ENCODE measurements at places on chromosomes 4 and X.

- no peak for DNase-seq
These were observed 63.6 kb downstream of the ASB9 start for GRCh38 chrX:15206306-15206705.

DNA sequence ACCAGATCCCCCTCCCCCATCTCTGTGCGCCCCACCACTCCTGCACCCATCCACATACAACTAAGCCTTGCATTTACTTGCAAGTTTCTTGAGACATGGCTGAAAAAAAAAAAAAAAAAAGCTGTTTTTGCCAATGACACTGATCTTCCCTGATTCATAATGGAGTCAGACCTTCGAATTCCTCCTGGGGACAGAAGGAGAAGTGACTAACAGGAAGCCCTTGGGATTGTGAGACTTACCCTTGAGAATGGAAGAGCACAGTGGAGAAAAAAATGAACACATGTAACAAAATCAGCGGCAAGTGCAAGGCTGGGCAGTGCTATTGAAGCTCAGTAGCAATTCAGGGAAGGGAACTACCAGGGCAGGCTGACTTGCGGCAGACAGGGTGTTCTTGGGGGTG, 288.4 kb downstream of the BCOR start:
- no peak for DNase-seq

DNA sequence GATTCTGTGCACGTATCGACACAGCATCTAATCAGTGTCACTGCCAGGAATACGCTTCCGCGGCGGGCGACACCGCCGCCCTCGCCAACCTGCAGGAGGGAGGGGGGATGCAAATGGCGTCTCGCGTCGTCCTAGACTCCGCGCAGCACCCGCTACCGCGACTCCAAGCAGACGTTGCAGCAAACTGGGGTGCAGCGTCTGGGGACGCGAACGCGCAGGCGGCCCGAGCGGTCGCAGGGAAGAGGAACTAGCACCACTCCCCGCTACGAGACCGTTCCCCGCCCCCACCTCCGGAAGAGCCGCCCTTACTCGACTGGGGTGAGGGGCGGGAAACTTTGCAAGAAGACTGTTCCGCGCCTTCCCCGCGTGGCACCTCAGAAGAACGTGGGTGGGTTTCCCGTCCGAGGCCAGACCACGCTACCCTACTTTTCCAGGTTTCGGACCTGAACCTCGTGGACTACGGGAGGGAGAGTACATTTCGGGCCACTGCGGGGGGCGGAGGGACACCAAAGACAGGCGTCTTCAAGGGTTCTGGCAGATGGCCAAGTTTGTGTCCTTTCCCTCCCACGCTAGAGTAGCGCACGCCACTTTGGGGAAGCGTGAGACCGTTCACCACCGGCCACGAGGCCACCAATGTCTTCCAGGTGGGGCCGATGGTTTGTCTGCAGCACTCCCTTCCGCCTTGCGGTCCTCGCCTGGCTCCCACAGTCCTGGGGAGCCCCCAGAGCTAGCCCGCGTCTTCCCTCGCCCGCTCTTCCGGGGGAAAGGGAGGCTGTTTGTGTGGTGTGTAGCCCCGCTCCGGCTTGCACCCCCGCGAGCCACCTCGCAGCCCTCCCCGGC, 78.0 kb upstream of the BCOR start:
- peak; percentile 42 for DNase-seq

GRCh38 chrX:9414416-9414815, 50.4 kb upstream of the TBL1X start:
- no peak for DNase-seq

DNA sequence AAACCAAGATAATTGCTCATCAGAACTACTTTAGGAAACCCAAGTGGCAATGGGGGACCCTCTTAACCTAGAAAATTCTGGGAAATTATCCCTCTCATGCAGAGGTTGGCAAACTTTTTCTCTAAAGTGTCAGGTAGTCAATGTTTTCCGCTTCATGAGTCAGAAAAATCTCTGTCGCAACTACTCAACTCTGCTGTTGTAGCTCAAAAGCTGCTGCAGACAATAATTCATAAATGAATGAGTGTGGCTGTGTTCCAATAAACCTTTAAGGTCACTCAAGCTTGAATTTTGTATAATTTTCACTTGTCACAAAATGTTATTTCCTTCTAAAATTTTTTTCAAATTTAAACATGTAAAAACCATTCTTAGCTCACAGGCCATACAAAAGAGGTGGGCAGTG, 193.4 kb upstream of the MID1 start:
- no peak for DNase-seq

- no peak for DNase-seq
These were observed 14.2 kb downstream of the RNF175 start for GRCh38 chr4:153745651-153746050.
